NCI-H187 (cell line): ENCODE measurements at places on chromosomes 11 and 22.

GRCh38 chr11:5700421-5701054 lies 10.9 kb downstream of the TRIM22 start:
- DNase-seq: no peak

- no peak for DNase-seq
Measured at GRCh38 chr11:59800390-59801025, 10.1 kb downstream of the MRPL16 start.

GRCh38 chr11:44630511-44631210 lies 65.2 kb downstream of the CD82 start:
- DNase-seq: no peak

DNA sequence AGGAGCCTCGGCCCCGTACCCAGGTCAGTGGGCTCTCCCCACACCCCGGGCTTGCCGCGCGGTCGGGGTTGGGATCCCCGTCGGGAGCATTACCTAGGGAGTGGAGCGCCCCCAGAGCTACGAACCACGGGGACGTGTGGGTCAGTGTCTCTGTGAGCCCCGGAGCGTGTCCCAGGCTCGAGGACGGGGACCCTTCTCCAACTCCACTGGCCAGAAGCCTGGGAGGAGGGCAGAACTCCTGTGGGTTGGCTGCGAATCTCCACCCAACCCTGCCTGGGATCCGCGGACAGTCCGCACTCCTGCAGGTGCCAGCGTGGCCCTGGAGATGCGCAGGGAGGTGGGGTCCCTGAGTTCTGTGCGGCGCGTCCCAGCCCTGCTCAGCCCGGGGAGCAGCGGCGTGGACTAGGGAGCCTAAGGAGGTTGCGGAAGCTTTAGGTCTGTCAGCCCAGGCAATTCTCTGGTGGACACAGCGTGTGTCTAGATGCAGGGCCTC lies 346 bp downstream of the PPFIBP2 start:
- DNase-seq: no peak

DNA sequence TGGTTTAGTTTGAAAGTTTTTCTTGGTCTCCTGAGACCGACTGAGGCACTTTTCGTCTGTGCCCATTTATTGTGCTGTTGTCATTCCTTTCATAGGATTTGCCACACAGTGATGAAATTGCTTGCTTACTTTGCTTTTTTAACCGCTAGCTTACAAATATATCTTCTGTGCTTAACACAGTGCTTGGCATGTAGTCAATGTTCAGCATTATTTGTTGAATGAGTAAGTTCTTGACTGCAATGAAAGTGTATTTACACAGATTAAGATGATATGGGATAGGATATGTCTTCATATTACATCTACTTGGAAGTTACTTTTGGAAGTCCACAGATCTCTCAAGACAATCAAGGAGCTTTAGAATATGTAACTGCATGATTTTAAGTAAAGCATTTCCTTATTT lies 91.2 kb downstream of the GRIA4 start:
- no peak for DNase-seq

DNA sequence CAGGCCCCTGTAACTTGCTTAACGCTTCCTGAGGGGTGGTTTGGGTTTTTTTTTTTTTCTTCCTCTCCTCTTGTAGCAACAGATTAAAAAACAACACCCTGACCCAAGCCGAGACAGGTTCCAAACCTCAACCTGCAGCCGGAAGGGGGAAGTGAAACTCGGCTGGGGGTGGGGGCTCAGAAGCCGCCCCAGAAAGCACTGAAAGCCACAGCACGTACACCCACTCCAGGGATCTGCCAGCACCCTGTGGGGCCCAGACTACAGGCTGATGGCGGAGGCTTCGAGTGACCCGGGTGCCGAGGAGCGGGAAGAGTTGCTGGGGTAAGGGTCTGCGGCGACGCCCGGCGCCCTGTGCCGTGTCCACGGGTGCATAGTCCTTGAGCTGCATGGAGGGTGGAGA lies at the start of gene LSP1:
Gene LSP1, plus strand, starts transcription at position 208 of the 400 bp plus-strand sequence. Its CDS starts 61 bp downstream, at position 269.
- DNase-seq: no peak

DNA sequence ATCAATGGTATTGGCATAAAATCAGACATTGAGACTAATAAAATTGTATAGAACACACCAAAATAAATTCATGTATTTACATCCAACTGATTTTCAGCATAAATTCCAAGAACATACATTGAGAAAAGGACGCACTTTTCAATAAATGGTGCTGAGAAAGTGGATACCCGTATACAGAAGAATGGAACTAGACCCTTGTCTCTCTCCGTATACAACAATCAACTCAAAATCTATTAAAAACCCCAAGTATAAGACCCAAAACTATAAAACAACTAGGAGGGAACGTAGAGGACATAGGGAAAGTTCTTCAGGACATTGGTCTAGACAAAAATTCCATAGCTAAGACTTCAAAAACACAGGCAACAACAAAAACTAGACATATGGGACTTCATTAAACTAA lies 97.4 kb downstream of the GGTLC2 start:
- DNase-seq: no peak

GRCh38 chr22:24423519-24424000 lies 3.8 kb upstream of the ADORA2A start:
- DNase-seq: no peak

DNA sequence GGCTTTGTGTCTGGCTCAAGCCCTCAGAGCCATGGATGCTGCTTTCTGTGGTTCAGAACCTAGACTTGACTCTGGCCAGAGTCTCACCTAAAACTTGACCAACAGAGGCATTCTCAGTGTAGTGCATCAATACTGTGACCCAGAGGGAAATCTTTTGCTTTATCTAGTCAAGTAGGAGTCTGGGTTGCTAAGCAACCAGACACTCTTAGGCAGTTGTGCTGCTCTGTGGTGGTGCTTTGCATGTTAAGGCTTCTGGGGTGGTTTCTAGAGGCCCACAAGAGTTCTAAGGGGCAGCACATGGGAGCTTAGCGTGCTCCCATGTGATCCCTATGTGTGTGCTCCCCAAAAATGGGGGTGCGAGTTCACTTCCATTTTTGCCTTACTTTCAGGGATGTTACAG lies 224.6 kb upstream of the PLET1 start:
- DNase-seq: no peak

DNA sequence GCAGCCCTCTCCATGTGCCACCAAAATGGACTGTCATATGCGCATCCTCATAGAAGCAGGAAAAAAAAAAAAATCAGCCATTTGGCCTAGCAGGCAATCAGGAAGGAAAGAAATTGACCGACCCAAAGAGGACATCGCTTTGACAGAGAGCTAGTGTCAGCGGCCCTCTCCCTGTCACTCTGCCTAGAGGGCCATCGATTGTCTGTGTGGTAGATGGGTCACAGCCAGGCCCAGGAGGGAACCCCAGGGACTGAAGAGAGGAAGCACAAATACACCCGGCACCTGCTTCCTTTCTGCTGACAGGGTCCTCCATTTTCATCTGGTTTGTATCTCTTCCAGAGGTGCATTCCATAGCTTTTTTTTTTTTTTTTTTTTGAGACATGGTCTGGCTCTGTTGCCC lies 21.8 kb downstream of the VPS37C start:
- no peak for DNase-seq

- no peak for DNase-seq
Measured at GRCh38 chr22:48632646-48633246, 1194.9 kb downstream of the BRD1 start.

GRCh38 chr22:26168939-26169314 lies 335 bp upstream of the SEZ6L start:
- DNase-seq: no peak

- no peak for DNase-seq
Measured at GRCh38 chr11:96554236-96554820, 164.5 kb downstream of the JRKL start.

- DNase-seq: no peak
Measured at GRCh38 chr11:116224889-116225200, 547.9 kb downstream of the BUD13 start.

GRCh38 chr11:95360377-95361075 lies 129.5 kb upstream of the SESN3 start:
- DNase-seq: no peak

GRCh38 chr11:47514825-47515647 lies 37.9 kb downstream of the CELF1 start:
- DNase-seq: no peak

GRCh38 chr11:117884994-117885393 lies 8.5 kb upstream of the FXYD6 start:
- DNase-seq: no peak

- no peak for DNase-seq
Measured at GRCh38 chr11:48008951-48009270, 28.6 kb downstream of the PTPRJ start.

DNA sequence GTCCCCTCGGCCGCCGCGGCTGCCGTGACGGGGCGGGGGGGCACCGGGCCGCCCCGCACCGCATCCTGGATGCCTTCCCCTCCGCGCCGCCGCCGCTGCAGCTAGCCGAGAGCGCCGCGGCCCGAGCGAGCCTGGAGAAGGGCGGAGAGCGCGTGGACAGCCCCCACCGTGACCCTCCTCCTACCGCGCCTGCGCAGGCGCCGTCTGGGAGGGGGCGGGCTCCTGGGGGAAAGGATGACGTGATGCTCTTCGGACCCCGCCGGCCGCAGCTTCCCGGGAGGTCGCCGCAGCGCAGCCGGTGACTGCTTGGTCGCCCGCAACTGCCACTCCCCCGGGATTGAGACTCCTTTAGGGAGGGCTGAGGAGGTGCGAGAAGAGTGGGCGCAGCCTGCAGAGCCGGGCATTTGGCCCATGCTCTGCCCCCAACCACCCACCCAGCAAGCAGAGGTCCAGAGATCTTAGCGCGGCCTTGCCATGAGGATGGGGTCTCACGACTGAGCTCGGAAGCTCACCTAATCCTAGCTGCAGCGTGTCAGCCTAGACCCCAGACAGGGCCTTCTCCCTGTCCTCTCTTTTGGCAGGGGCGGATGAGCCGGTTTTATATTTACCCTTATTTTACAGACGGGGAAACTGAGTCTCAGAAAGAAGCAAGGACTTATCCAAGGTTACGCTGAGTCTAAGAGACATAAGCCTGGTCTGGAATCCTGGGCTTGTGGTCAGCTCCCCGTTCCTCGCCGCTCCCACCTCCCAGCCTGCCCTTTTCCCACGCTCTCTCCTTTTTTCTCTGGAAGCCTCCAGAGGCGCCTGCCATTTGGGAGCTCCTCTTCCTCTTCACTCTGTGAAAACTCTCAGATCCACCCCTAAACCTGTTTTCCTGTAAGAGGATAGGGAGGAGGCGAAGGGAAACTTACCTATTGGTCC lies at the start of gene DENND5A:
Gene DENND5A, minus strand, starts transcription at position 140 of the 921 bp plus-strand sequence. CDS start 281 bp downstream, outside the sequence.
- peak; percentile 67 for DNase-seq

GRCh38 chr22:50699756-50700386 lies 27.2 kb downstream of the SHANK3 start:
- no peak for DNase-seq

DNA sequence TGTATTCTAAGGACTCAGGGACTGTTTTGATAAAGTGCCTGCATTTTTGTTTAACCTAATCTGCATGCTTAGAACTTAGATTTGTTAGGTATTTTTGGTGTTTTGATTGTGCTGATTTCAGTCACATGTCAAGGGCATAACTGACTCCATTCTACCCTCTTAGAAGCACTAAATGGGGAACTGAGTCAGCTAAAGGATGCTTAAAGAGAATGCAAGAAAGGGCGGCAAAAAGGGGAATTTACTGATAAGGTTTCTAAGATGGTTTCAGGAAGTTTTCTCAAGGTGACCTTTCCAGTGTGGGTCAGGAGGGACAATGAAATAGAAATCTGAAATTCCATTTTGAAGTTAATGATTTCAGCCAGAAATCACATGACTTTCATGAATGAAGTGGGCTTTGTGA lies 43.0 kb downstream of the MMP20 start:
- DNase-seq: no peak

DNA sequence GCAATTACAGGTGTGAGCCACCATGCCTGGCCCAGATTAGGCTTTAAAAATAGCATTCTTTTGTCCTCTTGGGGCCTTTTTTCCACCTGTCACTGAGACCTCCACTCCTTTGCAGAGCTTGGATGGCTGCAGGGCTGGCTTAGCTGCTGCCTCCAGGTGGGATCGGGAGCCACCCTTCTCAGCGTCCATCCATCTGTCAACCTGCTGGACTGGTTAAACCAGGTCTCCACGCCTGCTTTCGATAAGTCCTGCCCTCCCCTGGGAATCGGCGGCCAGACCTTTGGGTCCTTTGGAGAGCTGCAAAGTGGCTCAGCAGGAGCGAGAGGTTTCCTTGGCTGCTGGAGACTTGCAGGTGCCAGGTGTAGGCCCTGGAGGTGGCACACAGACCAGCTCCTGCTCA lies 23.4 kb upstream of the GRAMD4 start:
- no peak for DNase-seq

GRCh38 chr11:21372672-21373071 lies 703.3 kb downstream of the NELL1 start:
- no peak for DNase-seq

DNA sequence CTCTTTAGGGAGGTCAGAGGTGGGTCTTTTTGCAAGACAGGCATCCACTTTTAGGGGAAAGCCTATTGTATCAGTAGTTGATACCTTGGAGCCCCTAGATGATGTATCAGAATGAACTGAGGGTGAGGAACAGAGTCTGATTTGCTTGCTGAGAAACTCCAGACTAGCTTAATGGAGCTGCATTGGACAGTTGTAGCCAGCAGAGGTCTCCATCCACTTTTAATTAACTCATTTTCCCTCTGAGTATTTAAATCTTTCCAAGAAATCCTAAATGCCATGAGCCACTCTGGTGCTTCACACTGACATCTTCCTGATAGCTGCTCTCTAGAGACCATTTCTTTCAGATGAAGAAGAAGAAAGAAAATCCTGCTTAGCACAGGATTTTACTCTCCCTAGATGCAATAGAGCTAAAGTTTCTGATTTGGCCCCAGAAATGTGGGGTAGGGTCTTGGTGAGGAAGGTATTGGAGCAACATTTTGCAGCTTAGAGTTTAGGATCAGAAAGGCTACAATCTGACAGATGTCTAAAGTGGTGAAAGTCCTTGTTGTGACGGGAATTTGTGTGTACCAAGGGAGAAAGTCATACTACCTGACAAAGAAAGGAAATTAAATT lies 38.0 kb downstream of the EXT2 start:
- no peak for DNase-seq

- no peak for DNase-seq
Measured at GRCh38 chr11:35363854-35364780, 55.2 kb downstream of the SLC1A2 start.

DNA sequence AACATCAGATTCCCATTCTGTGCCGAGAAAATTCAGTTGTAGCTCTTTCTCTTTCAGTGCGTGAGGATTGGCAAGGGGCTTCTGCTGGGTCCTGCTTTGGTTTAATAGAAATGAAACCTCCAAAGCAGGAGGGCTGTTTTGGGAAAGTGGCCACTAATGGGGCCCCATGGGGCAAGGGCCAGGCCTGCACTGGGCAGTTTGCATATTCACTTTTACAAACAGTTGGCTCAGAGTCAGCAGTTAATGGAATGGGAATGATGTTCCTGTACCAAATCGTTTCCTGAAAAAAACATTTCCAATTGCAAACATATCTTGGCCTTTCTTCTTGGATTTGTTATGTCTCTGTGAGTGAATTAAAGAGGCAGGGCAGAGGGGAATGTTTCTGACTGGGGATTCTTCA lies 92.1 kb downstream of the PARVA start:
- no peak for DNase-seq
